Lung (tissue), 17 donors: ENCODE measurements at places on chromosomes 7 and 10.
A peak's percentile ranks its signal among the peaks of the same experiment; 100 is the strongest.

DNA sequence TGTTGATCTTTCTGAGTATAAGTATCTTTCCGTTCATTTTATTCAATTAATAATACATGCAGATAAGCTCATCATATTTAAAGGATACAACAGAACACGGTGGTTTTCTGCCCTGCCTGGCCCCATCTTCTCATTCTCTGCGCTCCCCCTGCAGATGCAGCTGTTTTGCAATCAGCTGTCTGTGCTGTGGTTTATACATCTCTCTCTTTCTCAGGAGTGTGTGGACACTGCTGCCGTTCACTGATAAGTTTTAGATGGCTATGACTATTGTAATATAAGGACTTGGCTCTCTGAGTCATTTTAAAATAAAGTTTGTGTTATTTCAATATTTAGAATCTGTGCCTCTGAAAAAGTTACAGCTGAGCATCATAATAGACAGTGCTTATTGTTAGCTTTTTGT, 54.5 kb downstream of the CUL1 start:
- no peak for DNase-seq

DNA sequence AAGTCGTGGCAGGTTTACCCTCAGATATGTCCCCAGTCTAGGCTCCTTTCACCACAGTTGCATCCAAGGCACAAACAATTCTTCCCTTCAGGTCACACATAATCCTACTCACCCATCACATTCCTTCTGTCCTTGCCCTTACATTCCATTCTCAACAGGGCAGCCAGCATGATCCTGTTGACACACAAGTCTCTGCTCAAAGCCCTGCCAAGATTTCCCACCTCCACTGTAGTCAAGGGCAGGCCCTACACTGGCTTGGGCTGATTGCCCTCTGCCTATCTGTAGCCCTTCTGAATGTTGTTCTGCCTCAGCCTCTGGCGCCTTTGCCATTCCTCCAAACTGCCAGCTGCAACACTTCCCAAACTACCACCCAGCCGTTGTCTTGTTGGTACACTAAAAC, 187.9 kb upstream of the AKR1E2 start:
- no peak for DNase-seq

GRCh38 chr10:23493711-23494110, 54.8 kb downstream of the OTUD1 start:
- no peak for DNase-seq

DNA sequence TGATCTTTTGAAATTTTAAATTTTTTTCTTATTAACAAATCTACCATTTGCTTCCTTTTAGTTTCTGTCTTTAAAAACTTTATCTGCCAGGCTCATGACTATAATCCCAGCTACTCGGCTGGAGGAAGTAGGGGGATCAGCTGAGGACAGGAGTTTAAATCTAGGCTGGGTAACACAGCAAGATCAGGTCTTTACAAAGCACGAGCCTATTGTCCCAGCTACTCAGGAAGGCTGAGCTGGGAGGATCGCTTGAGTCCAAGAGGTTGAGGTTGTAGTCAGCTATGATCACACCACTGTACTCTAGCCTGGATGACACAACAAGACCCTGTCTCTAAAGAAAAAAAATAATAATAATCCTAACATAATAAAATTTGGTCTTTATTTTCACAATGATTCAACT, 17.5 kb downstream of the DPY19L1 start:
- no peak for DNase-seq

- no peak for DNase-seq
These were observed 221.5 kb upstream of the AOAH start for GRCh38 chr7:36945612-36946400.

GRCh38 chr7:7249814-7250213, 67.5 kb downstream of the C1GALT1 start:
- DNase-seq: no peak

GRCh38 chr7:157615101-157615817, 278.5 kb downstream of the DNAJB6 start:
- DNase-seq: peak; percentile 60

GRCh38 chr10:99731306-99732032, 458 bp downstream of the COX15 start:
- no peak for DNase-seq

GRCh38 chr7:157463245-157463644, 126.4 kb downstream of the DNAJB6 start:
- DNase-seq: peak; percentile 17

GRCh38 chr7:80949449-80949848, 30.6 kb upstream of the SEMA3C start:
- no peak for DNase-seq

- DNase-seq: peak; percentile 79
These were observed 42.5 kb upstream of the BTRC start for GRCh38 chr10:101311185-101312066.

GRCh38 chr7:94933256-94933990, 26.0 kb downstream of the PPP1R9A start:
- DNase-seq: no peak

GRCh38 chr7:41030673-41031072, 672.2 kb downstream of the INHBA start:
- no peak for DNase-seq

GRCh38 chr10:59382831-59383295, 20.5 kb upstream of the FAM13C start:
- DNase-seq: no peak

DNA sequence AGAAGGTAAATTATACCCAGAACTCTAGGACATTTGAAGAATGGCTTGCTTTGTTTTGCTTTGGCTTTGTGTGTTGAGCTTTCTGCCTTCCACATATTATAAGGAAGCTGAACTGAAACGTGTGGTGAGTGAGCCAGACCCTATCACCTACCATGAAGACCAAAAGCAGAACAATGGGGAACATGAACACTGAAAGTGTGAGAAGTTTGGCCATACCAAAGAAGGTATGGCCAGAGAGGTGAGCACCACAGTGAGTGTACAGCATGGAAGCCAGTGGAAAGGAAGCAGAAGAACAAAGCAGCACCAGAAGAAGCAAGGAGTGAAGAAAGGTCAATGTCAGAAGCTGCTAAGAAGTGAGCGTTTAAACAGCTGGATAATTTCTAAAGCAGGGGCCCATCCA, 59.7 kb upstream of the CCDC71L start:
- no peak for DNase-seq

DNA sequence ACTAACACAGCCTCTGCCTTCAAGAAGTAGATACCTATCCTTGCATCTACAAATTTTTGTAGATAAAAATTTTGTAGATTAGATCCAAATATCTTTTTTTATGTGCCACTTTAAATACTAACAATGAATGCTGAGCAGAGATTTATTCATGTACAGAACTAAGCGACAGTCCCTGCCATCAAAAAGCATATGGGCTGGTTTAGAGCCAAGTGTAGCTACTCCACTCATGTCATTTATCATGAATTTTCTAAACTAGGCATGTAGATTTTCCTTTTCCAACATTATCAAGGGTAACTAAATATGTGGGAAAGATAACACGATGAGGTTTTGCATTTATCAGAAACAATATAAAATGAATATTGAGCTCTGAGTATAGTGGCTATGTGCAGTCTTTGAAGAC, 857.5 kb downstream of the XPNPEP1 start:
- no peak for DNase-seq

GRCh38 chr7:27213433-27214238, 13.7 kb upstream of the HOXA13 start:
- DNase-seq: no peak

DNA sequence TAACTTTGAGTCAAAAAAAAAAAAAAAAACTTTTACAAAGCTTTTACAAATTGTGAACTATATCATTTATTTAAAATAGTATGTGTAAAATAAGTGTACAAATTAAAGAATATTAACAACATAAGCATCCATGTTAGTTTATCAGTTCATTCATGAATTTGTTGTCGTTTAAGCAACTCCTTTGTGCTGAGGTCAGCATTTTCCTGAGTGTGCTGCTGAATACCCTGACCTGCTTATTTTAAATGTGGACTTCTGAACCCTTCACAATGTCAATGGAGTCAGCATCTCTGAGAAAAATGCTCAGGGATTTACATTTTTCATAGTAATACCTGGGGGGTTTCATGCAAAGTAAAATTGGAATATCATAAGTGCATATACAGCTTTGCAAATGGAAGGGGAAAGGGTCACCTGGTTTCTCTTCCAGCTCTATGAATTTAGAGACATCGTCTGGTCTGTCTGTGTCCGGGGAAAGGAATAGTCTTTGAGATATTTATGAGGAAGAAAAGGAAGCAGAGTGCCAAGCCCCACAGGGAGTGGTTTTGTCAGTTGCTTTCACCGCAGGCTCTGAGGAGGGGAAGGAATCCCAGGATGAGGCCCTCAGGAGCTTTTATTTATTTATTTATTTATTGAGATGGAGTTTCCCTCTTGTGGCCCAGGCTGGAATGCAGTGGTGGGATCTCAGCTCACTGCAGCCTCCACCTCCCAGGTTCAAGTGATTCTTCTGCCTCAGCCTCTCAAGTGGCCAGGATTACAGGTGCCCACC, 125.5 kb upstream of the SVIL start:
- DNase-seq: no peak

GRCh38 chr7:91080351-91080750, 183.9 kb upstream of the FZD1 start:
- DNase-seq: no peak

DNA sequence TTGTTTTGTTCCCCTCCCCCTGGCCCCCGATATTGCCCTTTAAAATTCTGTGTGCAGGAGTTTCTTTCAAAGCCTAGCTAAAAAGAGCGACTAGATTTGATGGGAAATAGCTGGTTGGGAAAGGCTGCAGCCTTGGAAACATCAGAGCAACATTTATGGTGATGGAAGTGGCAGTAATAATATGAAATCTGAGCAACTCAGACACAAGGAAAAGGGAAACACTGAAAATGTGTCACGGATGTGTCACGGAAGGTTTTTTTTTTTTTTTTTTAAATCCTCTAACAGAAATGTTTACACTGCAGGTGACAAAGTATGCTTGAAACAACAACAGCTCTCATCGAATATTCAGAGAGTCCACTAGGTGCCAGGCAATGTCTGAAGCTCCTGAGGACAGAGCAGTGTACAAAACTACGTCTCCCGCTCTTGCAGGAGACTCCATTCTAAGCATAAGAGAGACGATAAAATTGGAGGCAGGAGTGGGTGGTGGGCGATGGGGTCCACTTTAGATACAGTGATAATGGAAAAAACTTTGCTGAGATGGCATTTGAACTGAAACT, 143.0 kb downstream of the RSU1 start:
- no peak for DNase-seq

DNA sequence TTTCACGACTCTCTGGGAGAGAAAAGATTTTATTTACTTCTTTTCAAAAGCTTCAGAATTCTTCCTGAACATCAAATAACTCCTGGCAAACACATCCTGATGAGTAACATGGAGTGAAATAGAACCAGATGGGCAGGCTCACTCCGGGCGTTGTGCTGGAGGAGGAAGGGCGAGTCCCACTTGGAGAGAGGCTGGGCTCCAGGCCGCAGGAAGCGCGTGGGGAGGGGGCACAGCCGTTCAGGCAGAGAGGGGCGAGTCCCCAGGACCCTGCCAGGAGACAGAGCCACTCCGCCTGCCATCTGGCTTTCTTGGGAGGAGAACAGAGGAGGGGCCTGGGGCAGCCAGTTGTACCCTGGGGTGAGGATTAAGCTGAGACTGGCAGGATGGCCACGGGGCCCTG, 265.9 kb upstream of the ZMIZ1 start:
- peak; percentile 89 for DNase-seq

- peak; percentile 48 for DNase-seq
These were observed 86.7 kb upstream of the GNAI1 start for GRCh38 chr7:80047856-80048459.

DNA sequence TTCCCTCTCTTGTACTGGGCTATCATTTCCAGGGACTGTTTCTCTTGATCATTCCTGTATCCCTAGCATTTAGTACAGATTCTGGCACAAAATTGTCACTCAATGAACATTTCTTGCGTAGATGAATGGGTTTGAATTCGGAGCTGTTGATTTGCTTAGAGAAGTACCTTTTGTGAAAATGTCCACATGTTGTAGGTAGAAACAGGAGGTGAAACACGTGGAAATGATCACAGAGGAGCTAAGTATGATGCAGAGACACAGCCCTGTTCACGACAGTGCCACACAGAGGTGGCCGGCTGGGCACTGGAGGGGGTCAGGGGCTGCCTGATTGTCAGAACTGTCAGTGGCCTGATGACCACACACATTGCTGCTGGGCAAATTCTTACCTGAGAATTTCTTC, 196.1 kb upstream of the PRKCQ start:
- DNase-seq: no peak

- DNase-seq: no peak
These were observed 132.8 kb downstream of the POLR1F start for GRCh38 chr7:19575909-19576557.

- no peak for DNase-seq
These were observed 37.2 kb downstream of the ERLIN1 start for GRCh38 chr10:100148353-100149211.

DNA sequence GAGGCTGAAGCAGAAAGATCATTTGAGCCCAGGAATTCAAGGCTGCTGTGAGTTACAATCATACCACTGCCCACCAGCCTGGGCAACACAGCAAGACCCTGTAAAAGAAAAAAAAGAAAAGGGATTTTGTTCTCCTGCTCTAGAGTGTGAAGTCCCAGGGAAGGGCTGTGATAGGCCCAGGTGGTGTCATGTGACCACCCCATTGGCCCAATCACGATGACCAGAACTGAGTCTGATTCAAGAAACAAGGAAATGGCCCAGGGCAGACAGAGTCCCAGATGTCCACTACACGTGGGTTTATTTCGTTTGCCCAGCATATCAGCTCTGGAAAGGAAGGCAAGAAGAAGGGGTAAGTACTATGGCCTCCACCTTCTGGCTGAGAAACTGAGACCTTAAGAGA, 81.3 kb upstream of the CUX1 start:
- no peak for DNase-seq

DNA sequence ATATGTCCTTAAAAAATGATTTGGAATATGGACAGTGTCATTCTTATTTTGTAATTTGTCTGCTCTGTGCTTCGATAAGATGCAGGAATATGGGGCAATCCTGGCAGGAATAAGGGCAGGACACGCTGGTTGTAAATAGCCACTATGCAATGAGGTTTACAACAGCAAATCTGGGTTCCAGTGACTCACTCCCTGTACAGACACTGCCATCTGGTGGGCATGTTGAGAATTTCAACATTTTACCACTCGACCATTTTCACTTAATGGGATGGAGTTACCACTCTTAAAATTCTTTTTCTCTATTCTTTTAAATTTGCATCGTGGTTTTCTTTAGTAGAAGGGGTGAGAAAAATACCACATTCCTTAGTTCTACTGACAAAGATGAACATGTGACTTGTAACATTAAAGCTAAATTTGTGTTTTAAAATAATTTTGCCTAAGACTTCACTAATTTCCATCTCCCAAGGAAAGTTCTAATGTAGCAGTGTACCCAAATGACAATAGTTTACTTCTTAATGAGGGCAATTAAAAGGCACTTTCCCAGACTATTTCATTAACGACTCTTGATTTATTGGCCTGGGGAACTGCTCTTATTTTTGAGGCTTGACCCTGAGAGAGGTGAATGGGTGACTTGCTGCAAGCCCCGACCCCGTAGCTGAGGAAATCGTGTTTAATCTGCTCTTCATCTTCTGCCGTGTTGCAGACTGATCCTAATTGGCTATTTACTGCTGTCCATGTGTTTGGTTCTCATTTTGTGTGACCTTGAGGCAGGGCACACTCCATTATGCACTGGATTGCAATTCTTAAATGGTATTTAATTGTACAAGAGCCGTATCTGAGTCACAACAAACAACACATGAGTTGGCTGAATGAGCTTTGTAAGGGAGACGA, 173.6 kb upstream of the IMMP2L start:
- DNase-seq: peak; percentile 85
